ENCODE measurements at places on chromosomes 1 and 21. TPM values are rescaled to one million over a fixed set of nuclear protein-coding genes. Genes with fewer than 3 reads are reported as not detected.

GRCh38 chr1:227793948-227794816 is 21.3 kb upstream of the PRSS38 start:
- no peaks in the 10 kb centered on the region for H3K36me3 ChIP-seq
- peaks cover 9% of the 10 kb centered on the region for H3K27me3 ChIP-seq
- no peak overlapping the region for H3K4me3 ChIP-seq
- no peak overlapping the region for H3K27ac ChIP-seq
- peak; percentile 50 for DNase-seq

GRCh38 chr1:172680733-172681275 is 21.9 kb downstream of the FASLG start:
- no peak overlapping the region for H3K27ac ChIP-seq
- no peak for DNase-seq
- H3K36me3 ChIP-seq: no peaks in the 10 kb centered on the region
- no peaks in the 10 kb centered on the region for H3K27me3 ChIP-seq
- H3K4me3 ChIP-seq: no peak overlapping the region
- no peaks in the 10 kb centered on the region for H3K4me1 ChIP-seq

Gene GBP3
- total RNA-seq: 60.2 TPM

Gene CD53
- 228 TPM for total RNA-seq

DNA sequence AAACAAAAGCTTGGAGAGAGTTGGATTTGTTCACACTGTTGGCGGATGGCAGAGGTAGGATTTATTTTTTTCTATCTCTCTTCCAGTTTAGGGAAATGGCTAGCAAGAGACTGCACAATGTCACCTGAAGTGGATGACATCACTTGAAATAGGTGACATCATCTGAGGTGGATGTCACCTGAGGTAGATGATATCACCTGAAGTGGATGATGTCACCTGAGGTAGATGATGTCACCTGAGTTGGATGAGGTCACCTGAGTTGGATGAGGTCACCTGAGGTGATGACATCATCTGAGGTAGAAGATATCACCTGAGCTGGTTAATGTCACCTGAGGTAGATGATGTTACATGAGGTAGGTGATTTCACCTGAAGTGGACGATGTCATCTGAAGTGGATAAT is 413.4 kb downstream of the DSCAM start:
- no peaks in the 10 kb centered on the region for H3K36me3 ChIP-seq
- H3K27me3 ChIP-seq: no peaks in the 10 kb centered on the region
- no peaks in the 10 kb centered on the region for H3K4me1 ChIP-seq
- no peak overlapping the region for H3K27ac ChIP-seq
- H3K4me3 ChIP-seq: no peak overlapping the region

GRCh38 chr1:38014171-38014570 is 1.6 kb downstream of the UTP11 start:
- no peaks in the 10 kb centered on the region for H3K27me3 ChIP-seq
- H3K36me3 ChIP-seq: peaks cover 33% of the 10 kb centered on the region
- no peak overlapping the region for H3K4me3 ChIP-seq
- DNase-seq: no peak
- no peak overlapping the region for H3K27ac ChIP-seq

GRCh38 chr1:89582571-89582970 is 50.3 kb upstream of the LRRC8C start:
- peaks cover 40% of the 10 kb centered on the region for H3K36me3 ChIP-seq
- DNase-seq: no peak
- no peak overlapping the region for H3K27ac ChIP-seq
- no peaks in the 10 kb centered on the region for H3K4me1 ChIP-seq

Gene PYHIN1
- 3.9 TPM for total RNA-seq

Gene GOLT1A
- total RNA-seq: 11.9 TPM

Gene SMCP
- not detected for total RNA-seq
